ENCODE measurements at places on chromosomes 2 and 18. TPM values are rescaled to one million over a fixed set of nuclear protein-coding genes. Genes with fewer than 3 reads are reported as not detected.

Gene STPG4
- not detected for total RNA-seq

GRCh38 chr2:108593547-108594098 is 59.4 kb downstream of the LIMS1 start:
- DNase-seq = no peak

- DNase-seq = no peak
Observed at GRCh38 chr18:31609886-31610285, 18.2 kb downstream of the TTR start.

DNA sequence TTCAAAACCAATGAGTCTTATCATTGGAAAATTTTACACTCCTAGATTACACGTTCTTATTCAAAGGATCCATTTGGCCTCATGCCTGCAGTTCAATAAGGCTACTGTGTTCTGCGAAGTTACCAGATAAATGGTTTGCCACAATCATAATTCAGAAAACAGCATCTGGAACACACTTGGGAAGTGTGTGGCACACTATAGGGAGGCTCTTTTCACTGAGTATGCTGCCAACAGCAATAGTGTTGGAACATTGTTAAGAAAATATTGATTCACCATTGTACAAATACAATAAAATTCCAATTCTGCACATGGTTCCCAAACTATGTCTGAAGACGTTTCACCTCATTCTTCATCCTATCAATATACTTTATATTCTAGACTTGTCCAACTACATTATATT is 141.4 kb upstream of the DOK6 start:
- DNase-seq = no peak

- no peak for DNase-seq
Observed at GRCh38 chr2:69791045-69791444, 38.4 kb upstream of the GMCL1 start.

GRCh38 chr2:10338270-10339188 is 35.8 kb downstream of the HPCAL1 start:
- no peak for DNase-seq

GRCh38 chr2:5696945-5697521 is 4.8 kb downstream of the SOX11 start:
- DNase-seq = no peak

GRCh38 chr2:181305301-181306123 is 151.7 kb upstream of the ITGA4 start:
- no peak for DNase-seq

DNA sequence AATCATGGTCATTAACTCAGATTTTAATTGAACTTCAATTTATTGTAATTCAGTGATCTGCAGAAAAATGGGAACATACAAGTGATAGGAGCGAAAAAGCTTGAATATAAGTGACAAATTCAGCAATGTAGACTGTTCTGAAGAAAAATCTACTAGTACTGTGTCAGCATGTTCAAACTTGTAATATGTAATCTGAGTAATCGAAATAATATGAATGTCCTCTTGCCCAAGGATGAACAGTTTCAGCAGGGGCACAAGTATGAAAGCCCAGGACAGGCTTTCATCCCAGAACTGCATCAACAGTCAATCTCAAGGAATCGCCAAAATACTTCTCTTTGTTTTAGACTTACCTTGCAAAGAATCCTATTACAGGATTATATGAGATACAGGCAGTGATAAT is 1110.5 kb downstream of the LRP1B start:
- DNase-seq = no peak

Gene BCL2
- 1.2 TPM for total RNA-seq

- DNase-seq = no peak
Observed at GRCh38 chr18:11419338-11419737, 190.1 kb upstream of the SLC35G4 start.

Gene ITGB6
- 0.18 TPM for total RNA-seq

DNA sequence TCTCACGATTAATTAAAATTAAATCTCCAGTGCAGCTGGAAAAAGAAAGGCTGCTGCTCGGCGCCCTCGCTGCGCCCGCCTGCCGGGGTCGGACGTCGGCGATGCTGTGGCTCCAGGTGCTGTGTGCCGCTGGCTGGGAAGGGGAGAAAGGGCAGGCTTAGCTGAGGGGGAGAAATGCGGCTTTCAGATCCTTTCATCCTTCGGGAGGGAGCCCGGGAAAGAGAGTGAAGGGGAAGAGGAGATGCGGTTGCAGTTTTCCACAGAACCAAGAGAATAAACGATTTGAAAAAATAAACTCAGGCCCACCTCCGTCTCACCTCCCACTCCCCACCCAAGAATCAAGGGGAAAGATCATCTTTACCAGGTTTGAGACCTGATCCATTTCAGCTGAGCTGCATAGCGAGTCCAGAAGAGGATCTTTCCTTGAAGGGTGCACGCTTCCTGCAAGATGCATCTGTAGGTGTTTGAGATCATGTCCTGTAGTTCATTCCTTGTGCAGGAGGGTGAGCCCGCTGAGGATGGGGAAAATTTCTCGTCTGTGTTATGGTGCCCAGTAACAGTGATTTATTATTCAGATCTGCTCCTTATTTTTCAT is 495 bp downstream of the TMEM169 start:
- DNase-seq = no peak

DNA sequence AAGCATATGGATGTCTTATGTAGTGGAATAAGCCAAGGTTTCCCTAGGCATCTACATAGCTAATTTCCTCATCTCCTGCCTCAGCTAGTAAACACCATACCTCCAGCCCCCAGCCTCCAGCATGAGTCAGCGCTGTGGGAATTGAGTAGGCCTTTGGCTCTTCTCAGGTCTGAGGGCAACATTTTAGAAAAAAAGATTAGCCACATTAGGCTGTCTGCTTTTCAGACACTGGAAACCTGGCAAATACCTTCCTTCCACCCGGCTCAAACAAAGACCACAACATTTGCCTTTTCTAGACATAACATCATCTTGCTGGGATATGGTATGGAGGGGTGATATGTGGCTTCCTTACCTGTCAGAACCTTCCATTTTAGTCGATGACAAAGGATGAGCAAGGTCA is 6.1 kb upstream of the CCDC195 start:
- no peak for DNase-seq

DNA sequence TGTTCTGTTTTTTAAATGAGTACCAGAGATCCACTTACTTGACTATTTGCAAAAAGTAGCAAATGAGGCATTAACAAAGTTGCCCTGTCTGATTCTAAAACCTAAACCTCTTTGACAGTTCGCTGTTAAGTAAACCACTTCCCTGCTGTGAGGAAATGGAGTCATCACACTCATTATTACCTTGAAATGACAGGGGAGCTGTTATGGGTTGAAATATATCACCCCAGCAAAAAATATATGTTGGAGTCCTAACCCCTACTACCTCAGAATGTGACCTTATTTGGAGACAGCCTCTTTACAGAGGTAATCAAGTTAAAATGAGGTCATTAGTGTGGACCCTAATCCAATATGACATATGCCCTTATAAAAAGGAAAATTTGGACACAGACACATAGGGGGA is 36.1 kb downstream of the DHRS9 start:
- no peak for DNase-seq

- DNase-seq = no peak
Observed at GRCh38 chr2:225468131-225468530, 68.6 kb downstream of the NYAP2 start.

DNA sequence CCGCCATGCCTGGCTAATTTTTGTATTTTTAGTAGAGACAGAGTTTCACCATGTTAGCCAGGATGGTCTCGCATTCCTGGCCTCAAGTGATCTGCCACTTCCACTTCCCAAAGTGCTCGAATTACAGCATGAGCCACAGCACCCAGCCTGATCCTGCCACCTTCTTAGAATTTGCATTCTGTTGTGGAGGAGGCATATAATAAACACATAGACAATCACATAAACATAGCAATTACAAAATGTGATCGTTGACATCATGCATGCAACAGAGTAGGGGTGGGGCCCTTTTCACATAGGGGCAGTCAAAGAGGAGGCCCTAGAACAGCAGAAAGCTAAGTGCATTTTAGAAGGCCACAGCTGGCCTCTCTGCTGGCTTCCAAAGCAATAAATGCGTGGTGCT is 39.9 kb upstream of the TSPYL6 start:
- no peak for DNase-seq

DNA sequence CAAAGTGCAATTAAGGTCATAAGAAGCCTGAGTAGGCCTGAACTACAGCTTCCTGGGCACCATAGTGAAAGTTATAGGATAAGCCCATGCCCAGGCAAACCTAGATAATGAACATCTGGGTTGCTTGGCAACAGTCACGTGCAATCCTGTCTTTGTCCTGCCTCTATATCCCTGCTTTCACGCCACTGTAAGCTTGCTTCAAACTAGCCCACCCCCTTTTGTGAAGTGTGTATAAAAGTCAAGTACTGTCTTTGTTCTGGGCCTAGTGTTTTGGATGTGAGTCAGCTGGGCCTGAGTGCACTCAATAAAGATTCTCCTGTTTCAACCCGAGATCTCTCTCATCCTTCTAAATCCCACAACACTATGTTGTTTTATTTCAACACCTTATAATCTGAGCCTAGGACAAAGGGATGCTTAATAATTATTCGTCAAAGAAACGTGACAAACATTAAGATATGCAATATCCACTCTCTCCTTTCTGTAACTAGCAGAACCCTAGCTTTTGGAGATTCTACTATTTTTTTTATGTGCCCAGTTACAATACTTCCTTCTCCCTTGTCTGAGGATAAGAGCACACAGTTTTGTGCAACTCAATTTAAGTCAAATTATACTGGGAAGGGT is 927.8 kb downstream of the SUCLG1 start:
- DNase-seq = no peak

DNA sequence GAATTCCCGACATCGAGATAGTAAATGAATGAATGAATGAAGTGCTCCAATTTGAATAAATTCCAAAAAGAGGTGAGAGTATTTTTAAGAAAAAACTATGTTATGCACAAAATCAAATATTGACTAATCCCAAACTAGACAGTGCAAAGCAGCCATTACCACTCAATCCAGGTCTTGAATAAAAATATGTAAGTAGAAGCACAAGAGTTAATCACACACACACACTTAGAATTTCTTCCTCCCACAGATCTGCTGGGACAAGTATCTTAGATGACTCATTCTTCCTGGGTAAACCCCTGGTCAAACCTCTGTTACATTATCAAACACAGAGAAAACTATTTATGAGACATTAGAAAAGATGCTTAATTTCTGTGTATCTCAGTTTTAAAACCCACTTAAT is 102.0 kb downstream of the PLA2R1 start:
- no peak for DNase-seq

Gene IL1R2
- 0.13 TPM for total RNA-seq

- no peak for DNase-seq
Observed at GRCh38 chr2:65565681-65566080, 133.3 kb upstream of the SPRED2 start.

- DNase-seq = peak; percentile 50
Observed at GRCh38 chr2:62208758-62209114, 12.8 kb downstream of the B3GNT2 start.

DNA sequence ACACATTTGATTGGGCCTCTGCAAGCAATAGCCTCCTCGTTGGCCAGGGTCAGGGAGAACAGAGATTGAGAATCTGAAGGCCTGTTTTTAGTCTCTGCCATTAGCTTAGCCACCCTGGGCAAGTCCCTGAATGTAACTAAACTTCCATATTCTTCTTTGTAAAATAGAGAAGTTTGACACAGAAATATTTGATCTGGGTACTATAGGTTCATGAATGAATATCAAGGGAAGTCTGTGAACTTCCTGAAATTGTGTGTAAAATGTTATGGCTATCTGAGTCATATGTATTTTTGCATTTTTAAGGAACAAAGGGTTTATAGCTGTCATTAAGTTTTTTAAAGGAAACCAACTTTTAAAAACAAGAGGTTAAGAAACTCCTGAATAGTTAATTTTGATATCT is 23.2 kb downstream of the RND3 start:
- DNase-seq = no peak

DNA sequence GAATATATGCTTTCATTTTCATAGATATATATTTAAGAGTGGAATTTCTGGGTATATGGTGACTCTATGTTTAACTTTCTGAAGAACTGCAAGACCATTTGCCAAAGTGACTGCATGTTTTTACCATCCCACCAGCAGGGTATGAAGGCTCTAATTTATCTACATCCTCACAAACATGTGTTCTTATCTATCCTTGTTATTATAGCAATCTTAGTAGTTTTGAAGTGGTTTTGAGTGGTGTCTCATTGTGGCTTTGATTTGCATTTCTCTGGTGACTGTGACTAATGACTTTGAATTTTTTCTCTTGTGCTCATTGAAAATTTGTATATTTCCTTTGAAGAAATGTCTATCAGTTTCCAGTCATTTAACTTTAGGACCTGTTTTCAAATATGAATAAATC is 310.2 kb upstream of the NRP2 start:
- no peak for DNase-seq

GRCh38 chr18:35635170-35635569 is 53.6 kb downstream of the GALNT1 start:
- DNase-seq = no peak

DNA sequence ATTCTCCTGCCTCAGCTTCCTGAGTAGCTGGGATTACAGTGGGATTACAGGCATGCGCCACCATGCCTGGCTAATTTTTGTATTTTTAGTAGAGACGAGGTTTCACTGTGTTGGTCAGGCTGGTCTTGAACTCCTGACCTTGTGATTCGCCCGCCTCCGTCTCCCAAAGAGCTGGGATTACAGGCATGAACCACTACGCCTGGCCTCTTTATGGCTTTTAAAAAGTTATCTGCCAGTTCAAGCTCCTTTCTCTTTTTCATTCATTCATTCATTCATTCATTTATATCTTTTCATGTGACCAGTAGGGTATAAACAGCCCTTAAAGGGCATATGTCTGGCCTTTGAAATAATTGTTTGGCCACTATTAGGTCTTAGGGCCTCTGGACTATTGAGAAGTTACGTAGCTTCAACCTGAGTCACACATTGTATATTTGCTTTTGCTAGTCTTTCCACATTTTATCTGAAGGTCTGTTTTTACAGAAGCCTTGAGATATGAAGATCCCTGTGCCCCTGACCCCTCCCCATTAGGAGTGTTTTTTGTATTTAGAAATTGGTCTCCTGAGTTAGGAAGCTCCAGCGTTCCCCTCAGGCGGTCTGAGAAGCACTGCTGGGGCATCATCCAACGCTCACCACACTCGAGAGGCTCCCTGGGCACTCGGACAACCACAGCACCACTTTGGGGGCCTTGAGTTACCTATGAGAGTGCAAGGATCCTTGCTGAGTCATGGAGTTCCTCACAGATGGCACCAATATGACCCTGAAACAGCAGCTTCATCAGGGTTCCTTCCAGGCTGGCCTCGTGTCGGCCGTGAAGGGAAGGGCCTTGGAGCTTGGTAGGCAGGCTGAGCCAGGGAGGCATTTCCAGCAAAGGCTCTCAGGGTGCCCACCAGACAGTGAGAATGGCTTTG is 21.8 kb downstream of the FZD5 start:
- no peak for DNase-seq

GRCh38 chr18:25062720-25063119 is 289.2 kb downstream of the ZNF521 start:
- no peak for DNase-seq

DNA sequence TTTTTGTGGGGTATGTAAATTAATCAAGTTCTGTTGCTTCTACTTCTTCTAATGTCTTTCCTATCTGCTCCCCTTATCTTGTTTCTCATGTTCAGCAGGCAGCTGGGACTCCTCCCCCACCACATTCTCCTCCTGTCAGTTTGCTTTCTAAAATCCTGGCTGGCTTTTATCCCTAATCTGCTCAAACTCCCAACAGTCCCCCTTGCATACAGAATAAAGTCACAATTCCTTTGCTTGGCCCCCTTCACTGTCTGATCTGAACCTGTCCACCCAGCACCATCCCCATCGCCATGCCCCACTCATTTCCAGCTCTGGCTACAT is 2.2 kb downstream of the CFAP221 start:
- peak; percentile 20 for DNase-seq
